ENCODE measurements at places on chromosomes 12 and 14.

DNA sequence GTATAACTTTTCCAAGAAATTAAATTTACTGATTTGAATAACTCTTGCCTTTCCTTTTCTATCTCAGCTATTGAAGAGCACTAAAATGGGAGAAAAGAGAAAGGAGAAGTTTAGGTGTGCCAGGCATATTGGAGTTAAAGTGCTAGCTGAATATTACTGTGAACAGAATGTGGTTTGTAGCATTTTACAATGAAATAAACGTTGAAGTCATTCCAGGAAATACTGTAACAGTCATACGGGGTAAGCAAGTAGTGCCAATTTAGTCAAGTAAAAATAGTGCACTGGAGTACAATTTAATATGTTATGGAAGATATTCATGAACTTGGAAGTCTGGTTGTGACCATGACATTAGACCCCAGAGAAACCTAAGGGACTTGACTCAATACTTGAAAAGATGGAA, 62.1 kb downstream of the E2F7 start:
- H3K27ac ChIP-seq: no peak overlapping the region
- peaks cover 26% of the 10 kb centered on the region for H3K27me3 ChIP-seq
- H3K4me1 ChIP-seq: no peaks in the 10 kb centered on the region
- H3K36me3 ChIP-seq: no peaks in the 10 kb centered on the region

GRCh38 chr12:1946296-1946695, 27.8 kb upstream of the CACNA2D4 start:
- H3K27ac ChIP-seq: no peak overlapping the region
- no peaks in the 10 kb centered on the region for H3K27me3 ChIP-seq
- H3K4me3 ChIP-seq: no peak overlapping the region
- no peaks in the 10 kb centered on the region for H3K4me1 ChIP-seq

- H3K27me3 ChIP-seq: no peaks in the 10 kb centered on the region
- H3K27ac ChIP-seq: peak overlapping the region; percentile 41
- no peak for ATAC-seq
- H3K4me3 ChIP-seq: no peak overlapping the region
- H3K4me1 ChIP-seq: peaks cover 33% of the 10 kb centered on the region
- H3K36me3 ChIP-seq: peaks cover 32% of the 10 kb centered on the region
Observed at GRCh38 chr12:122847921-122848421, 12.7 kb downstream of the HIP1R start.

DNA sequence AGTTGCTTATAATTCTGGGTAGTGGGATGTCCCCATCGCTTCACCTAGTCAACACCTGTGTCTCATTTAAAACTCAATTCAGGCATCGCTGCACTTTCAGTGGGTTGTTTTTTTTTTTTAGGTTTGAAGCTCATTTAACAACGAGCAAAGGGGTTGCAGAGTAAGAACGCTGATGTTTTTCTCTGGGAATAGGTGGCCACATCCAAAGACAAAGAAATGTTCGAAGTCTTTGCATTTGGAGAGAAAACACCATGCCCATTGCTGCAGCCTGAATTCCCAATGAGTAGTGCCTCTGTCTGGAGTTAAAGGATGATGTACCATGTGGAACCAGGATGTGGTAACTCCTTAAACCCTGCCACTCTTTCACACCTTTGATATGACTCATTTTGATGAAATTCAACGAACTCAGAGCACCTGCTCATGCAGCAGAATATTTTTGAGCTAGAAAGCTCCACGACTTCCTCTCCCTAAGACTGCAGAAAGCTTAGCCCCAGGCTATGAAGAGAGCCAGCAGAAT, 35.1 kb upstream of the BATF start:
- no peak overlapping the region for H3K27ac ChIP-seq
- peaks cover 35% of the 10 kb centered on the region for H3K4me1 ChIP-seq
- no peak overlapping the region for H3K4me3 ChIP-seq
- no peaks in the 10 kb centered on the region for H3K36me3 ChIP-seq

GRCh38 chr14:23610090-23610814, 25.9 kb upstream of the DHRS2 start:
- ATAC-seq: no peak
- H3K27ac ChIP-seq: no peak overlapping the region
- no peaks in the 10 kb centered on the region for H3K36me3 ChIP-seq
- no peak overlapping the region for H3K4me3 ChIP-seq
- peaks cover 6% of the 10 kb centered on the region for H3K4me1 ChIP-seq
- peaks cover 40% of the 10 kb centered on the region for H3K27me3 ChIP-seq

DNA sequence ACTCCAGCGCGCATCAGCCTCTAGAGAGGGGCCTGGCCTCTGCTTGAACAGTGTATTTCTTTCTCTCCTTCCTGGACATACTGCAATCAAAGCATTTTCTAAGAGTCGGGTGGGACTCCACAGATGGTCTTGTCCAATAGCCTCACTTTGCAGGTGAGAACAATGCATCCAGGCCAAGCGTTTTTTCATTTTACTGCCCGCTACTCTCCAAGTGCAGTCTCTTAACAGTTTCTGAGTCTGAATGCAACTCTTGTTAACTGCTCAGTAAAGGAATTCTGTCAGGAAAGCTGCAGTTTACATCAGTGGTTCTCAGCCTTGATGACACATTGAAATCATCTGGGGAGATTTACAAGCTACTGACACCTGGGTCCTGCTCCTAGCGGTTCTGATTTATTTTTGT, 57.0 kb downstream of the IRF2BPL start:
- H3K4me3 ChIP-seq: no peak overlapping the region
- H3K27ac ChIP-seq: no peak overlapping the region
- H3K4me1 ChIP-seq: peaks cover 14% of the 10 kb centered on the region
- no peaks in the 10 kb centered on the region for H3K27me3 ChIP-seq
- H3K36me3 ChIP-seq: no peaks in the 10 kb centered on the region
- ATAC-seq: no peak

DNA sequence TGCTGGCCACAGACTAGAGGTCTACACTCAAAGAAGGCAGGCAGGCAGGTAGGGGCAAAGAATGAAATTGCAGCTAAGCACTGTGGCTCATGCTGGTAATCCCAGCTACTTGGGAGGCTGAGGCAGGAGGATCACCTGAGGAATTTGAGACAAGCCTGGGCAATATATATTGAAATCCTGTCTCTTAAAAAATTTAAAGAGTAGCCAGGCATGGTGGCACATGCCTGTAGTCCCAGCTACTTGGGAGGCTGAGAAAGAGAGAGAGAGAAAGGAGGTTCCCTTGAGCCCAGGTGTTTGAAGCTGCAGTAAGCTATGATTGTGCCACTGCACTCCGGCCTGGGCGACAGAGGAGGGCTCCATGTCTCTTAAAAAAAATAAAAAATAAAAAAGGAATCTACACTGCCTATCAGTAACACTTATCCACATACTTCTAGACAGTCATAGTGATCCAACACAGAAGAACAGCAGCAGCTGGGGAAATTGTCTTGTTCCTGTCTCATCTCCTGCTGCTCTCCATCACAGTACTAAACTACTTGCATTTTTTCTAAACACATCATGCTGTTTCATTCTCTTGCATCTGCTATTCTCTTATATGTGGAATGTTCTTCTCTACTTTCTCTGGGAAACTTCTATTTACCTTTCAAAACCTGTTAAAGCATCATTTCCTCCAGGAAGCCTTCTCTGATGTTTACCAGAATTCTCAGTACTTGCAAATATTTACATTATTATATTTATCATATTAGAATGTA, 57.2 kb downstream of the ATF7 start:
- no peak overlapping the region for H3K4me3 ChIP-seq
- H3K27me3 ChIP-seq: no peaks in the 10 kb centered on the region
- H3K4me1 ChIP-seq: peaks cover 27% of the 10 kb centered on the region
- no peak for ATAC-seq
- peaks cover 12% of the 10 kb centered on the region for H3K36me3 ChIP-seq

DNA sequence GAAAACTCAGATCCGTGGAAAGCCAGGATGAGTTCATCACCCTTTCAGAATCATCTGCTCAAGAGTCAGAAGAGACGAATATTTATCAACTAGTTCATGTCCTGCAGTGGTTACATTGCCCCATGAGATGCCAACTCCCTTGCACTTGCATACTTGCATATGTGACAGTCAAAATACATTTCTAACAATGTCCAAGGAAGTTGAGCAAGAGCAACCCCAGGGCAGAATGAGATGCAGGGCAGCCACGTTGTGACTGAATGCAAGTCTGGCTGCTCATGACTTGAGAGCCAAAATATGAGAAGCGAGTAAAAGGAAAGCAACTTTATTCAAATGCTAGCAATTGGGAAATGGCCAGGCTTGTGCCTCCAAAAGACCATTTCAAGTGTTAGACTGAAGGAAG, 23.6 kb upstream of the UTP20 start:
- H3K27ac ChIP-seq: no peak overlapping the region
- H3K27me3 ChIP-seq: no peaks in the 10 kb centered on the region
- H3K4me1 ChIP-seq: no peaks in the 10 kb centered on the region

Data from stimulated activated memory B cell treated with anti-CD40 and anti-IgM and Interleukin-4, amounts not matched to agents 10 μg/mL and 1 μg/mL and 100 μg/mL, for 72 hours (primary cell).